ENCODE measurements at places on chromosomes 16 and 17. TPM values are rescaled to one million over a fixed set of nuclear protein-coding genes. Genes with fewer than 3 reads are reported as not detected.

CDH3 gene
- total RNA-seq, result not detected

C16orf96 gene
- 1.1 TPM for total RNA-seq

VEZF1 gene
- 36.7 TPM for total RNA-seq

PIK3R5 gene
- 12.2 TPM for total RNA-seq

PRAC2 gene
- total RNA-seq, result 2.9 TPM

CDRT4 gene
- 5.8 TPM for total RNA-seq

SLC13A2 gene
- not detected for total RNA-seq

FLOT2 gene
- 55.8 TPM for total RNA-seq

SHISA6 gene
- 0.51 TPM for total RNA-seq

PHOSPHO1 gene
- not detected for total RNA-seq

Data from subcutaneous adipose tissue (tissue), 4 donors.